Fibroblast of pulmonary artery (primary cell): ENCODE measurements at places on chromosomes 1 and 21.

DNA sequence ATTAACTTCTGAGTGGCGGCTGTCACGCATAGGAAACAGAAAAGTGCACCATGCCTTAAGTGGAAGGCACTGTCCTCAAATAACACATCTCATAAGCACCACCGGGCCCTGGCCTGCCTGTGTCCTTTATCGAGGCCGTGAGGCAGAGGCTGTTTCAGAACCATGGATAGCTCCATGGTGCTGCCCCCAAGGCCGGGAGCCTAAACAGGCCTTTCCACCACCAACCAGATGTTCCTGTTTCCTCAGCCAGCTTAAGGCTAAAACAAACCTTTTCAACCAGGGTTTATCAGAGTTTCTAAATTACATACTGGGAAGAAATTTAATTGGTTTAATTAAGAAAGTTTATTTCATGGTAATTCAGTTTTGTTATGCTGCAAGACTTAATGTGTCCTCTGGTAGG is 114.4 kb downstream of the DMRTA2 start:
- DNase-seq, result peak; percentile 46

DNA sequence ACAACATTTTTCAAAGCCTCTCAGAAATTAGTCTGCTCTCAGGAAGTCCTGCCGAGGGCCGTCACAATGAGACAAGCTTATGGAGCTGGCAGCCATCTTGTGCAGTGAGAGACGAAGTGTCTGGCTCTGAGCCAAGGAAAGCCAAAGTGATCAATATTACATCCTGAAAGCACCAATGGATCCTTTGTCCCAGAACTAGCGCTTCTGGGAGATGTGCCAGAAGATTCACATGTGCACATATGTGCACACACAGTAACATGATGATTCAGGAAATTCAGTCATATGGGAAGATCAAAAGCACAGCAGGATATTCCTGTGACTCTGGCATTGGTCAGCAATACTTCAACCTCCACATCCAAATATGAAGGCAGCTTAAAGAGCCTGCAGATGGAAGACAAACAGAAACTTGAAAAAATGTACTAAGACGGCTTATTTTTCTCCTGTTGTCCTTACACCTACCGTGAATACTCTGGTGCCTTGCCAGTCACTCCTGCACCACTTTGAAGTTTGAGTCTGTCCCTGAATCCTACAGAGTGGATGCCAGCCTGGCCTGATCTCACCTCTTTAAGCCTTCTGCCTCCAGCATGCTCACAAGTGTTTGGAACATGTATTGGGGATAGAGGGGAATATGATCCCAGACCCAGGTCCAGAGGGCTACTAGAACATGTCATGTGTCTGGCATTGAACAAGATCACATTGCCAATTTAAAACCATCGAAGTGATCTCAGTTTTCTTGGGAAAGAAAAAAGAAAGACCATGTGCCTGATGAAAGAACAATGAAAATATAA is 44.5 kb upstream of the PRRX1 start:
- DNase-seq, result no peak

DNA sequence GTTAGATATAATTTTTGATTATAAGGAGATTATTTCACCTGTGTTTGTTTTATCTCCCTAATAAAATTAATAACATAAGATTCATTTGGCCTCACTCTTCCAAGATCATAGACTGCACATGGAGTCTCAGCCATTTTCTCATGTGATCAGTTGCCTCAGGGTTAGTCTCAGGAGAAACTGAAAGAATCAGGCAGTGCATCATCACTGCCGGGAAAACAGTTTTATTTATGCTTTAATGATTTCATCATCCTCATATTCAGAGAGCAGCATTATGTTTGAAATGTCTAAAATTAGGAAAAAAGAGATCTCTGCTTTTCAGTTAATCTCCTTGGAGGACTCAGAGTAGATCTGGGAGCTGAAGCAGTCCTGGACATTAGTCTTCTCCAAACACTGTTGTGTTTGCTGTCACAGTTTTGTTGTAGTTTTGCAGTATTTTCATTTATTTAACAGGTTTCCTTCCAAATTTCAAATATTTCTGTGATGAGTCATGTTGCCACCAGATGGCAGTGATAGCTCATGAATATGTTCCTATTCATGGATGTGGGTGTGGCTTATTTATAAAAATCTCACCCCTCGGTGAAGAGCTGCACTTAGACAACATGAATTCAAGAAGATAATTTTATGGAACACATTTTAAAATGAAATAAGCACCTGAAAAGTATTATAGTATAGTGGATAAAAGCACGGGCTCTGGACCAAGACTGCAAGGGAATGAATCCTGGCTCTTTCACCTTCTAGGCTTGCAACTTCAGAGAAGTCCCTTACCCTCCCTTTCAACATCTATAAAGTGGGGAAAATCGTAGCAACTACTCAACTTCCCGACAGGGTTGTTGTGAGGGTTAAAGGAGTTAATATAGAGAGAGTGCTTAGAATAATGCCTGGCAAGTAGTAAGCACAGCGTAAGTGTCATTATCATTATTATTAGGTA is 31.2 kb downstream of the CHD1L start:
- DNase-seq, result peak; percentile 88

DNA sequence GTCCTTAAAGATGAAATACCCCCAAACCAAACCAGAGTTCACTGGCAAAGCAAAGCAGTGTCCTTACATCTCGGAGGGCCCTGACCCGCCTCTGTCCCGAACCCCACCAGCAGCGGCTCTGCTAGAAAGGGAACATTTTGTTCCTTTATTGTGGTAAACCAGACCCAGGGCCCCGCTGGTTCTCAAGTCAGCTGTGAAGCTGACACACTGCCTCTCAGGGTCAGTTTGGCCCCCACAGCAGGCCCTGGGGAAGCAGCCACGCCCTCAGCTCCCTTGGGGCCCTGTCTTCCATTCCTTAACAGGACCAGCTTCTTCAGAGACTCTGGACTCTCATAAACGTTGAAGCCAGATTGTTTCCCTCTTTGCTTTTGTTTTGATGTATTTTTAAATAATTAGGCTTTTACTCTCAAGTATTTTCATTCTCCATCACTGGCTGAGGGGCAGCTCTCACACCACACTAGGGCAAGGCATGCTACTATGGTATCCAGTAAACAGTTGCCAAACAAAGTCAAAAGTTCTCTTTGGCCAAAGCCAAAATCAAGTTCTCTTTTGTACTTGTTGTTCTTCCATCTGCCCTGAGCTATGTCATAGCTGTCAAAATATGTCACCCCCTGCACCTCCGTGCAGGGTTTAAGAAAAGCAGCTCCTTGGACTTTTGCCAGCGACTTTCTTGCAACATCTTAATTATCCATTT is 61.1 kb upstream of the ANGPTL1 start:
- peak; percentile 97 for DNase-seq

DNA sequence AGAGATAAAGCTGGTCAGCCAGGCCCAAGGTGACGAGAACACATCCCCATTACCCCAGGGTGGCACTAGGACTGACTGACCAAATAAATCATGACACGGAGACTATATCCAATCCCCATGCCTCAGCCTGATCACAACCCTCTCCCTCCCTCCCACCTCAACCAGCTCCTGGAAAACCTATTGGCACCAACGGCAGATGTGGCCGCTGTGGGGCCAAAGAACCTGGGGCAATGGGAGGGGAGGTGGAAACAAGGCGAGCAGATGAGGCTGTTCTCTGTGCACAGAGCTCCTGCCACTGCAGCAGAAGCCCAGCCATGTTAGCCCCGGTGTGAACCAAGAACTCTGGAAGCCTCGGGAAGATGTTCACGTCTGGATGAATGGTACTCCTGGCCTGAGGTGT is 77.6 kb downstream of the CD247 start:
- DNase-seq, result no peak

DNA sequence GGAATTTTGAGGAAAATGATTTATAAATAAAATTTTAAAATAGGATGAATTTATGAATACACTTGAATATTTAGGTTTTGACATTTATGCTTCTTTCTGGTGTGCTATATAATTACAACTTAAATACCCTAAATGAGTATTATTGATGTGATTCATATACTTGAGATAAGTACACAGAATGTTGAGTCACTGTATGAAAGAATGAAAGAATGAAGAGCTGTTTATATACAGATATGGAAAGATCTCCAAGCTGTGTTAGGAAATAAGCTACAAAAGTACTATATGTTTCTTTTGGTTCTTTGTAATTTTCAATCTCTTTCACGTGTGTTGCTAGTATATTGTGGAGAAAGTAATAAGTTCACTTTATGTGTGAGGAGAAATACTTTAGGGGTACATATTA is 147.2 kb downstream of the RASAL2 start:
- DNase-seq, result peak; percentile 63

- DNase-seq, result peak; percentile 76
Observed at GRCh38 chr1:204989266-204990058, 53.5 kb upstream of the CNTN2 start.

GRCh38 chr1:161089938-161090337 is 580 bp upstream of the NECTIN4 start:
- DNase-seq, result no peak

- DNase-seq, result no peak
Observed at GRCh38 chr1:42847111-42847595, 740 bp downstream of the ZNF691 start.

DNA sequence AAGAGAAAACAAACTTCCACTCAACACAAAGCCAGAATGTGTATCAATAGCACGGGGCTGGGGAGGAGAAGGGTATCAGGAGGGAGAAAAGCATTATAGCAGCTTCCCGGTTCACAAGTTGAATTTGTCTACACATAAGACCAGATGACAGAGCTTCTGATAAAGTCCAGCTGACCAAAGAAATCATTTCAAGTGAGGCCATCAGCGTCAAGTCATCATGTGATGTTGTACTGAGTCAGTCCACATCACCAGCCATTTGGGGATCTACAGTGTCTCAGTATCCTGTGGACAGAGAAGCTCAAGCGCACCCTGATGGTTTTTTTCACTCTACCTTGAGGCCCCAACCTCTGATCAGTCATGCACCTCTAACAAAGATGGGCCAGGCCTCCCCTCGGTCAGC is 33.0 kb downstream of the SETD4 start:
- peak; percentile 25 for DNase-seq

- peak; percentile 58 for DNase-seq
Observed at GRCh38 chr1:145963265-145964019, 933 bp downstream of the ANKRD34A start.

GRCh38 chr1:23395154-23395724 is 25.6 kb upstream of the ZNF436 start:
- no peak for DNase-seq
